ENCODE measurements at places on chromosomes 12 and 14.

DNA sequence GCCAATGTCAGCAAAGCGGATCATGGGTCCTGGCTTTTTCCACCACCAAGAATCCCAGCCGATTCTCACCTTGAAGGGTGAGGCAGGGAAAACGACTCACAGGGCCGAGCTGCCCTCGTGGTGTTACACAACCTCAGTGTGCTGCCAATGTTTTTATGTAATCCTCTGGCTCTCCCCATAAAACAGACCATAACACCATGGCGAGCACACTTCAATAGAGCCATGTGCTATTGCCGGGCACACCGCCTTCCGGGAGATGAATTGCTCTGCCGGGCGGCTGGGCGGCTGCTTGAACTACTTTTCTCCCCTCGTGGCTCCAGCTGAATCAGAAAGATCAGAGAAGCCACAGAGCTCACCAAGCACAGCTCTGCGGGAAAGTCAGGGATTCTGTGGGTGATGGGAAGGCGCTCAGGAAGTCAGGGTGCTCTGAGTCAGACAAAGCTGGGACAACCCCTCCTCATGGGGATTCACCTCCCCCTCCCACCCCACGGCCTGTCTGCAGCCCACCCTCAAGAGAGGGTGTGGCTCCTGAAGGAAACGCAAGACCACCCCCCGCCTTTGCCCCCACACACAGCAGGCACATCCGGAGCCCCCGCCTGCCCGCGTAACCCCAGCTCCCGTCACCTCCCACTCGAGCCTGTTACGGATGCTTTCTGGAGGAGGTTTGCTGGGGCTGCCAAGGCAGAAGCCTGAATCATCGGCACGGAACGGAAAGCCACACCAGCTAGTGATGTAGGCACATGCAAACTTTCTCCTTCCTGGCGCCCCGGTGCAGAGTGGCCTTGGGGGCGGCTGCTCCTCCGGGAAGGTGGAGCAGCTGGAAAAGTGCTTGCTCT lies 1.8 kb downstream of the GALNT9 start:
- H3K4me3 ChIP-seq = no peak overlapping the region
- peaks cover 8% of the 10 kb centered on the region for H3K4me1 ChIP-seq
- DNase-seq = no peak
- H3K27me3 ChIP-seq = peaks cover 53% of the 10 kb centered on the region

DNA sequence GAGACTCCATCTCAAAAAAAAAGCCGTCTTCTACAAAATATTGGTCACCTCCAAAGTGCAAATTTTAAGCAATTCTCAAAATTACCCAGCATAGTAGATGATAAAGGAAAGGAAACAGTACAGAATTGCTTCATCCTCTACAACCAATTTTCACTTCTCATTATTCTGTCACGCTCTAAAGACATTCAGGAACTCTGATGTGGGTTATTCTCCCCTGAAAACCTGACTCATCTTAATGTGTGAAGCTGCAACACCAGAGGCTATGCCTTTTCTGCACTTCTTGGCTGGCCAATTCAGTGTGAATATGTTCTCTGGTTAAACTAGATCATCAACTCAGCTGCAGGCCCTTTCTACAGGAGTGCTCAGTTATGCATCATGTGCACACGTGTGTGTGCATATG lies 11.0 kb downstream of the PTGER2 start:
- peak overlapping the region; percentile 90 for H3K27ac ChIP-seq
- H3K27me3 ChIP-seq = no peaks in the 10 kb centered on the region
- H3K4me3 ChIP-seq = peak overlapping the region; percentile 74

GRCh38 chr12:87231818-87232217 lies 797.4 kb downstream of the C12orf50 start:
- no peak overlapping the region for H3K27ac ChIP-seq
- H3K36me3 ChIP-seq = no peaks in the 10 kb centered on the region
- H3K4me1 ChIP-seq = no peaks in the 10 kb centered on the region
- no peaks in the 10 kb centered on the region for H3K27me3 ChIP-seq

- peaks cover 11% of the 10 kb centered on the region for H3K4me1 ChIP-seq
- peak within 1 kb of the TSS; percentile 89 for H3K27ac ChIP-seq
- peak; percentile 75 for DNase-seq
- no peaks in the 10 kb centered on the region for H3K36me3 ChIP-seq
- peak within 1 kb of the TSS; percentile 93 for H3K4me3 ChIP-seq
Measured at GRCh38 chr12:76348079-76348901, at the start of gene BBS10. Gene BBS10 (minus strand): TSS chr12:76348415. CDS start chr12:76348358, 57 bp downstream.

DNA sequence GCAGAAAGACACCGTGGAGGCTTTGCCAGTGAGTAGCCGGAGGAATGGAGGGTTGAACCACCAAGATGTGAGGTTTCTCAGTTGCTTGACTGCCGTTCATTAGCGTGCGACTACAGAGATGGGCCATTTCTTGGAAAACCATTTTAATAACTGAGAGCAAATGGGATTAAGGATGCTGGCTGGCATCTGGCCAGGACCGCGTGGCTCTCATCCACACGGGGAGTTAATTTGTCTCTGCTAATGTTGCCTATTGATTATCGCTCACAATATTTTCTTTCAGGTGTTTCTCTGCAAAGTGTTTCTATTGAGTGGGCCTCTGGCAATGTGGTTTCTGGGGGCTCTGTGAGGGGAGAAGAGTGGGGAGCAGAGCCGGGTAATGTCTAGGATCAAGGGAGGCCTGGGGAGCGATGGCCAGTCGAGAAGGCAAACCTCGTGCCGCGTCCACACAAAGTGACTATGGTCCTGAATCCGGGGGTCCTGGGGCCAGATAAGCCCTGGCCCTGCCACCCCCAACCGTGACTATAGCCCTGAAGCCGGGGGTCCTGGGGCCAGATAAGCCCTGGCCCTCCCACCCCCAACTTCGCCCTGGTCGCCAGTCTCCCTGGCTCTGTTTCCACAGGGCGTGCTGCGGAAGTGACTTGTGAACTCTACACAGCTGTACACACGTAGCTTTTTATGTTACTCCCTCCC lies 110.6 kb downstream of the PRMT8 start:
- H3K4me3 ChIP-seq = no peak overlapping the region
- no peak overlapping the region for H3K27ac ChIP-seq
- no peaks in the 10 kb centered on the region for H3K36me3 ChIP-seq
- H3K4me1 ChIP-seq = peaks cover 14% of the 10 kb centered on the region

DNA sequence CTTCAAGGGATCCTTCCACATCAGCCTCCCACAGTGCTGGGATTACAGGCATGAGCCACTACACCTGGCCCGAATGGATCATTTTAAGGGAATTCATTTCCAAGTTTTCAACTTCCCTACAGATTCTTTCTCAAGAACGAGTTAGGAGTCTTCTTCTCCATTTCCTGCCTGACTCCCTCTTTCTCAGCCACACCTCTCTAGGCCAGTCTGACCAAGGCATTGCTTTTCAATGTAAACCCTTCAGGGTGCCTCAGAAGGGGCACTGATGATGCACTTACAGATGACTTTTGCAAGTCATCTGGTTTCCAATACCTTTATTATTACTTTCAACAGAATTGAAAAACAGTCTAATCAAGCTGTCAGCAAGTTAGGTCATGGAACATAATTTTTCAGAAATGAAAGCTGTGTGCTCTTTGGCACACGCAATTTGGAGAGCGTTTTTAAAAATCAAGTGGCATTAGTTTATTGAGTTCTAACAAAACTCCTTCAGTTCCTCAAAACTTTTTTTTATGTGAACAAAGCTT lies 47.2 kb downstream of the SVOP start:
- H3K27me3 ChIP-seq = peaks cover 9% of the 10 kb centered on the region
- H3K36me3 ChIP-seq = peaks cover 2% of the 10 kb centered on the region
- DNase-seq = no peak
- no peak overlapping the region for H3K4me3 ChIP-seq
- no peak overlapping the region for H3K27ac ChIP-seq

- no peak for DNase-seq
- H3K4me3 ChIP-seq = no peak overlapping the region
- H3K4me1 ChIP-seq = no peaks in the 10 kb centered on the region
- H3K36me3 ChIP-seq = no peaks in the 10 kb centered on the region
Measured at GRCh38 chr12:45918818-45919217, 71.6 kb downstream of the SCAF11 start.

- H3K4me1 ChIP-seq = peaks cover 9% of the 10 kb centered on the region
- DNase-seq = no peak
- H3K27me3 ChIP-seq = peaks cover 53% of the 10 kb centered on the region
- no peak overlapping the region for H3K27ac ChIP-seq
- peaks cover 2% of the 10 kb centered on the region for H3K36me3 ChIP-seq
- no peak overlapping the region for H3K4me3 ChIP-seq
Measured at GRCh38 chr14:99744199-99744872, 48.9 kb upstream of the EML1 start.

GRCh38 chr14:40273417-40273816 lies 841.2 kb upstream of the FBXO33 start:
- no peak overlapping the region for H3K4me3 ChIP-seq
- H3K27ac ChIP-seq = no peak overlapping the region
- no peaks in the 10 kb centered on the region for H3K36me3 ChIP-seq
- no peaks in the 10 kb centered on the region for H3K4me1 ChIP-seq

DNA sequence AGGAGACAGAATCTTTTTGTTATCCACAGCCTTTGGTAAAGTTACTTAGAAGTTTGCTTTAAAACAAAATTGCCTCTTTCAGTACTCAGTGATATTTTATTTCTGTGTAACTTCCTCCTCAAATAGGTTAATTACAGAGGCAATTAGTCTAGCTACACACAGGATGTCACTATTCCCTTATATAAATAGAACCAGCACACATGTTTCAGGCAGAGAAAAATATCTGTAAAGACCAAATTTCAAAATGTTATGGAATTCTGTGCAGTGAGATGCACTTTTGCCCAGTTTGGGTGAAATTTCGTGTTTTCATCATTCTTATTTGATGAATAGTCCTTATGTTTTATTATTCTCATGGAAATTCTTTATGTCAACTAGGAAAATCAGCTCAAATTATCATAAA lies 410.6 kb upstream of the SOX5 start:
- DNase-seq = no peak
- no peak overlapping the region for H3K4me3 ChIP-seq

DNA sequence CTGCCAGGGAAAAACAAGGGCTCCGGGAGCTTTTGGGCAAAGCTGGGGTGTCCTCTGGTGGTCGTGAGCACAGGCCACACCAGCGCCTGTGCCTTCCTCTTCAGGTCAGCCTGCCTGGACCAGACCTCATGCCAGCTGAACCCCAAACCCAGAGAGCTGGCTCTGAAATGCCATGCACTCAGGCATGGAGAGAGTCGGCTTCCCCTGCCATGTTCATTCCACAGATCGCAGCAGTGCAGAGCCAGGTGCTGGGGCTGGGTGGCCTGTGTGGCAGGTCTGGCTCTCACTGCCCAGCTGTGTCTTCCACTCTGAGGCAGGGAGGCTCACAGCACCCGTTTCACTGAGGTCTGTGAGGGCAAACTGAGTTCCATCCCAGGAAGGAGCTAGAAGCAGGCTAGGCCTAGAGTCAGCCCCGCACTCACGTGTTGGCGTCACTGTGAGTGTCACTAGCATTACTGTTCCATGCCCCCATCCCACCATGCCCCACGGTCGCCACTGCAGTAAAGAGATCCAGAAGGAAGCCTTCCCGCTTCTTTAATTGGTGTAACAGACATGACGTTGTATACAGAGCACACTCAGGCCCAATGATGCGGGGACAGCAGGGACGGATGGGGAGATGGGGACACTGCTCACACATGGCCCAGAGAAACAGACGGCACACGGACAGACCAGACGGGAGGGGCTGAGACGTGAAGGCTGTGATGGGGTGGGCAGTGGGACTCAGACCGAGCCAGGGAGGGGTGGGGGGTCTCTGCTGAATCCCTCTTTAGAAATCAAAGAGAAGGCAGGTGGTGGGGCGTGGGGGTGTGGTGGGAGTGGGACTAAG lies 2.7 kb downstream of the ARL6IP4 start:
- no peaks in the 10 kb centered on the region for H3K27me3 ChIP-seq
- DNase-seq = no peak
- H3K27ac ChIP-seq = peak overlapping the region; percentile 83
- no peaks in the 10 kb centered on the region for H3K36me3 ChIP-seq

- peak overlapping the region; percentile 80 for H3K27ac ChIP-seq
- H3K4me1 ChIP-seq = peaks cover 22% of the 10 kb centered on the region
- no peaks in the 10 kb centered on the region for H3K27me3 ChIP-seq
- H3K36me3 ChIP-seq = peaks cover 7% of the 10 kb centered on the region
- DNase-seq = no peak
Measured at GRCh38 chr12:1741154-1741949, 50.5 kb downstream of the ADIPOR2 start.

DNA sequence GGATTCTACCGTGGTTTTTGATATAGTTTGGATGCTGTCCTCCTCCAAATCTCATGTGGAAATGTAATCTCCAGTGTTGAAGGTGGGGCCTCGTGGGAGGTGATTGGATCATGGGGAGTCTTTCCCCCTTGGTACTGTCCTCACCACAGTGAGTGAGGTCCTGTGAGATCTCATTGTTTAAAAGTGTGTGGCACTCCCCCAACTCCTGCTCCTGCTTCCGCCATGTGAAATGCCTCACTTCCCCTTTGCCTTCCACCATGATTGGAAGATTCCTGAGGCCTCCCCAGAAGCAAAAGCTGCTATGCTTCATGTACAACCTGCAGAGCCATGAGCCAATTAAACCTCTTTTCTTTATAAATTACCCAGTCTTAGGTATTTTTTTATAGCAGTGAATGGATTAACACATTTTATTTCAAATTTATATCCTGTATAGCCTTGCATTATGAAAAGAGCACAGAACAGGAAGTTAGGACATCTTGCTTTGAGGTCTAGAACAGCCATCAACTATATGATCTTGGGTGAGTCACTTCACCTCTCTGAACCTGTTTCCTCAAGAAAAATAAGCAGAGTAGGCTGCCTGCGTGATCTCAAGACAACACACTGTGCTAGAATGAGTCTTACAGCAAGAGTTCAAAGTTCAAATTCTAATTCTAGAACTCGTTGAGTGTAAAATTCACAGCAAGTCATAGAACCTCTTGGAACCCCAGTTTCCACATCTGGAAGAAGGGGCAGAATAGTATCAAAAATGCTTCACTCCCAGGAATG lies 160.9 kb upstream of the EEA1 start:
- H3K27ac ChIP-seq = no peak overlapping the region
- H3K4me3 ChIP-seq = no peak overlapping the region
- peaks cover 3% of the 10 kb centered on the region for H3K36me3 ChIP-seq
- DNase-seq = no peak
- peaks cover 3% of the 10 kb centered on the region for H3K4me1 ChIP-seq
- no peaks in the 10 kb centered on the region for H3K27me3 ChIP-seq

GRCh38 chr12:119208626-119209061 lies 29.9 kb downstream of the HSPB8 start:
- DNase-seq = no peak
- no peak overlapping the region for H3K27ac ChIP-seq
- no peaks in the 10 kb centered on the region for H3K4me1 ChIP-seq
- H3K36me3 ChIP-seq = no peaks in the 10 kb centered on the region

- H3K27me3 ChIP-seq = no peaks in the 10 kb centered on the region
- DNase-seq = no peak
- no peak overlapping the region for H3K27ac ChIP-seq
- H3K4me1 ChIP-seq = no peaks in the 10 kb centered on the region
Measured at GRCh38 chr12:95182868-95183415, 34.3 kb downstream of the FGD6 start.
